ENCODE measurements at places on chromosomes 16 and 17.

DNA sequence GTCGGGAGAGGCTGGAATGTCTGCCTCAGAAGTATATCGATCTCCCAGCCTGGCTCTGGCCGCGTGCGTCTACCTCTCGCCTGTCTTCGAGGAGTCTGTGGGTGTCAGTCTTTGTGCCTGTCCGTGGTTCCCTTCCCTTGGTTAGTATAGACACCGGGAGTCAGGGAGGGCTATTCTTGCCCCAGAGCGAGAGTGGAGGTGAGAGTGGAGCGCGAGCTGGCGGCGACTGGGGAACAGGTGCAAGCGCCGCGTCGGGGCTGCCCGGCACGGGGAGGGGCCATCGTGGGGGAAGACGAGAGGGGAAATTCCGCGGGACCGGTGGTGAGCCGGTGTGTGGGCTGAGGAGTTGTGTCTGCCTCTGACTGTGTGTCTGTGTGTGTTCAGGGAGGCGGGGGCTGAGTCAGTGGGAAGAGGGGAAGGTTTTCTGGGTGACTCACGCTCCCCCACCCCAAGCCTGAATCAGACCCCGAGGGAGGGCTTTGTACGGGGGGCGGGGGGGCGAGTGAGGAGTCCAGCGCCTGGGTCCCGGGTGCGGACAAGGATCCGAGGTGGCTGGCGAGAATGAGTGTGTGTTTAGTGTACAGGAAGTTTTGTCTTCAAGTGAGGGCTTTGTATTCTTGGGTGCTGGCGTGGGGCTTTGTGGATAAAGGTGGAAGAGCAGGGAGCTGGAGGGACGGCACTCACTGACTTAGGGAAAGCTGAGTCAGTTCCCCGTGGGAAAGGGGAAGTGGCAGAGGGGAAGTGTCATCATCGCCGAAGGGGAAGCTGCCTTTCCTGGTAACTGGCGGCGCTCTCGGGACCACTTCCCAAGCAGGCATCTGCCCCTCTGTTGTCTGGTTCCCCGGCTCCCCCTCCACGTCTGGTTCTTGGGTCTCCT, 8.6 kb downstream of the KDM6B start:
- peak; percentile 99 for DNase-seq

DNA sequence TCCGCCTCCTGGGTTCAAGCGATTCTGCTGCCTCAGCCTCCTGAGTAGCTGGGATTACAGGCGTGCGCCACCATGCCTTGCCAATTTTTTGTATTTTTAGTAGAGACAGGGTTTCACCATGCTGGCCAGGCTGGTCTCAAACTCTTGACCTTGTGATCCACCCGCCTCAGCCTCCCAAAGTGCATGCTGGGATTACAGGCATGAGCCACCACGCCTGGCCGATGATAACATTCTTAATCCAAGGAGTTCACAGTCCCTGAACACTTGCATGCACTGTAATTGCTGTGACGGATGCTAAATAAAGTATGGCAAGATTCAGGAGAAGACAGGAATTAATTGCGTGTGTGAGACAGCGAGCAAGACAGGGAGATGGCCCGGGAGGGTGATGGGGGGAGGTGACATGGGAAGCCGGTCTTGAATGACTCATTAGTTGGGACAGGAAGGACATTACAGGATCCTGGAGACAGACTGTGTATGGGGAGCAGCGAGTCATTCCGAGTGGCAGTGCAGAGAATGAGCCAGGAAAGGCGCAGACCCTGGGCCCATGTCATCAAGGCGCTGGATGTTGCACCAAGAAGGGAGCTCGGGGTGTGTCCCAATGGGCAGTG, 6.7 kb downstream of the ABCA3 start:
- no peak for DNase-seq

DNA sequence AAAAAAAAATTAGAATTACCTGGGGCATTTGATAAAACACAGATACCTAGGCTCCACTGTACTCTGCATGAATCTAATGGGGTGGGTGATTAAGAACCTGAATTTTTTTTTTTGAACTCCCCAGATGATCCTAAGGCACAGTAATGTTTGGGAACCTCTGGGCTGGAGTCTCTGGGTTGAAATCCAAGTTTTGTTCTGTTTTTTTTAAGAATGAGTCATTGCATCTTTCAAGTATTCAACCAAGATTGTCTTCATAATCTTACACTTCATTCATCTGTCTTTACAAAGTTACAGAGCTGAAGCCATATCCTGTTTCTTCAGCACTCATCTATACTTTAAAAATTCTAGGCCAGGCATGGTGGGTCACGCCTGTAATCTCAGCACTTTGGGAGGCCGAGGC, 52.6 kb downstream of the PIGL start:
- no peak for DNase-seq

GRCh38 chr16:1073566-1074378, 1.2 kb downstream of the SSTR5 start:
- DNase-seq, result no peak

- DNase-seq, result no peak
These were observed 19.2 kb downstream of the ZC3H18 start for GRCh38 chr16:88589441-88589840.

DNA sequence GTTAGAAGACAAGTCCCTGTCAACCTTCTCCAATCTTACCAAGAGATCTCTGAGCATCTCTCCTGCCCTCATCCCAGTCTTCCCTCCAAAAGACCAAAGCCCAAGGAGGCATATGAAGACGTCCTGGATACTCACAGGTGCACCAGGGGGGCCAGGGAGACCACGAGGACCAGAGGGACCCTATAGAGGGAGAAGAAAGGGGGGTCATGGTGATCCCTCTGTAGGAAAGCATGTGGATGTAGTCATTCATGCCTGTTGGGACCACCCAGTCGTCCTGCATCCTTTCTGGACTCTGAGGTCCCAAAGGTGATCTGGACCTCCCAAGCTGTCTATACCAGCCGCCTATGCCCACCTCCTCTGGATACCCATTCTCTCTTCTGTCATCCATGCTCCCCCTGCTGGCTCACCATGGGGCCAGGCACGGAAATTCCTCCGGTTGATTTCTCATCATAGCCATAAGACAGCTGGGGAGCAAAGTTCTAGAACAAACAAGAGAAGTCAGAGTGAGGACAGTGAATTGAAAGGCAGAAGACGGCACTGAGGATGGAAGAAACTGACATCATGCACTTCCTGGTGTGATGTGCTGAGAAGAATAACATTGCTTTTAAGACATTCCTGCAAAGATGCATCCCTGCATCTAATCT, 3.3 kb downstream of the COL1A1 start:
- peak; percentile 45 for DNase-seq

- peak; percentile 84 for DNase-seq
These were observed 4.8 kb upstream of the ARL4D start for GRCh38 chr17:43393944-43394482.

DNA sequence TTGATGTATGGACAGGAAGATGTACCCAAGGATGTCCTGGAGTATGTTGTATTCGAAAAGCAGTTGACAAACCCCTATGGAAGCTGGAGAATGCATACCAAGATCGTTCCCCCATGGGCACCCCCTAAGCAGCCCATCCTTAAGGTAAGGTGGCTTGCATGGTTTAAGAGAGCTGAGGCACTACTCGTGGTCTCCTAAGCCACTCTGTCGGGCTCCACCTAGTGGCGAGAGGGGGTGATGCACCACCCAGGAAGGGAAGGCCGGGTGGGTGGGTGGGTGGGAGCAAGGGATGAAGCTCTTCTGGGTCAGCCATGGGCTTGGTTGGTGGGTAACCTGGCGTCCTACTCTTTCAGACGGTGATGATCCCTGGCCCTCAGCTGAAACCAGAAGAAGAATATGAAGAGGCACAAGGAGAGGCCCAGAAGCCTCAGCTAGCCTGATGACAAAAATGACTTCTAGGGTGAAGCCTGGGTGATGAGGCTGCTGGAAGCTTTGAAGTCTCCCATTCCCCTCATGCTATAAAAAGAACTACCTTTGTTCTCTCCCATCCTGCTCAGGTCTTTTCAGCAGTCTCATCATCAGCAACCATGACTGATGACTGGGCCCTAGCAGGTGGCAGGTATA, 21.5 kb downstream of the GPR179 start:
- peak; percentile 56 for DNase-seq

DNA sequence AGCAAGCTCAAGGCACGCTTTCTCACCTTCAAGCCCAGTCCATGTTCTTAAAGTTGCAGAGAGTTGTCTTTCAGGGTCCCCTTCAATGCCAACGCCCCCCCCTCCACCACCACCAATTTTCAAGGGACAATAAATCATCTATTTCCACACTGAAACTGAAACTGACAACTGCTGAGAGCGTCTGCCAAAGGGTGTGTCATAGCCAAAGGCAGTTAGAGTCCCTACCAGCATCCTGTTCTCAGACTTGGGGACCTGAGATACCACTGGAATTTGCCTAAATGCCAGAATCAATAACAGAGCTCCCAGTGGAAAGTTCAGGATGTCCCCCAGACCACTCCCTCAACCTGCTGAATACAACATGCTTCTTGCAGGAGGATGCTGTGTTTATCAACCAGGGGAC, 133.2 kb upstream of the SOX9 start:
- DNase-seq, result no peak

DNA sequence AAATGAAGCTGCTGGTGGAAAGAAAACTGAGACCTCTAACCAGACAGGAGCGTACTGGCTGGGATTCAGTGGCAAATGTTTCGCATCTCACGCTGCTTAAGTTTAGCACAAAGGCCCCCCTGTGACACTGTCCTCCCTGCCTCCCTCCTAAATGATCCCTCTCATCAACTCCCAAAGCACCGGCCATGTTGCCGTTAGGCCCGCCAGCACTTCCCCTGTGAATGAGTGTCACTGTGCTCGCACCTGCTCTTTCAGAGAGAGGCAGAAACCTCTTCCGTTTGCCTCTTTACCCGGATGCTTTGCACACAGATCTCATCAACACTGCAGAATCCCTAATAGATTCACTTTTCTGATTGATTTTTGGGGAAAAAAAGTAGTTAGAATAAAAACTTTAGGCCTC, 26.5 kb downstream of the MBTPS1 start:
- DNase-seq, result no peak

GRCh38 chr16:22358000-22358399, 16.4 kb downstream of the CDR2 start:
- DNase-seq, result no peak

- no peak for DNase-seq
These were observed 132.6 kb downstream of the SNX11 start for GRCh38 chr17:48240122-48240521.

- no peak for DNase-seq
These were observed 7.0 kb downstream of the CA4 start for GRCh38 chr17:60156746-60157145.

DNA sequence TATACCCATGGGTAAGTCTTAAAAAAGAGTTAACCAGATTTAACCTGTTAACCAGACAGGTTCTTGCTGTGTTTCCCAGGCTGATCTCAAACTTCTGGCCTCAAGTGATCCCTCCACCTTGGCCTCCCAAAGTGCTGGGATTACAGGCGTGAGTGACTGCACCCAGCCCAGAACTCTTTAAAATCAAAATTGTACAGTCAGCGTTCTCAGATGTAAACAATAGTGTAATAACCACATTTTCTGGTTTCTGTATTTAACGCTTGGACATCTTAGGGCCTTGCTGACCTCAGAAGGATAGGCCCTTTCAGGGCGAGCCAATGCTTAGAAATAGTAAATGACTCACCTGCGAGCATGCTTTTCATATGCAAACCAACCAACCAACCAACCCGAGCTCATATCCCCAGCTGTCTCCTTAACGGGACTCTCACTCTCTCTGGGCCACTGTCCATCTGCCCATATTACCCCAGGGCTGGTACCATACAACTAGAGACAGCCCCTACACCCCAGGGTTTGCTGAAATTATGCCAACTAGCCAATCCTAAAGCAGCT, 415.0 kb upstream of the XYLT1 start:
- DNase-seq, result no peak

DNA sequence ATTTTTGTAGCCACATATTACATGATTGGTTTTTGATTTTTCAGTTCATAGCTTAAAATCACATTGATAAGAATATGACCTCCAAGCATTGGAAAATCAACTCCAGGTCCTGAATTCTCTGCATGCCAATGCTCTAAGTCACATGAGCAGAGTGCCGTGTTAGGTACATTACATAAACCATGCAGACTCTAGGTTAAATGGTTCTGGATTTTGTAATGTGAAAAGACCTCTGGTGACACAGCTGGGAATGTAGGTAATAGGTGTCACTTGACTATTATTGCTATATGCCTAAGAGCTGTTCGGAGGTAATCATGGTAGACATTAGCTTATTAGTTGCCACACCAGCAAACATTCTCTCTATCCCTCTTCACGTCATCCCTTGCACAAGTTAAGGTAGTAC, 231.1 kb upstream of the SALL1 start:
- no peak for DNase-seq

- no peak for DNase-seq
These were observed 21.8 kb upstream of the RASD1 start for GRCh38 chr17:17518014-17518413.

GRCh38 chr16:6112700-6113099, 1015.1 kb upstream of the EEF2KMT start:
- DNase-seq, result no peak

DNA sequence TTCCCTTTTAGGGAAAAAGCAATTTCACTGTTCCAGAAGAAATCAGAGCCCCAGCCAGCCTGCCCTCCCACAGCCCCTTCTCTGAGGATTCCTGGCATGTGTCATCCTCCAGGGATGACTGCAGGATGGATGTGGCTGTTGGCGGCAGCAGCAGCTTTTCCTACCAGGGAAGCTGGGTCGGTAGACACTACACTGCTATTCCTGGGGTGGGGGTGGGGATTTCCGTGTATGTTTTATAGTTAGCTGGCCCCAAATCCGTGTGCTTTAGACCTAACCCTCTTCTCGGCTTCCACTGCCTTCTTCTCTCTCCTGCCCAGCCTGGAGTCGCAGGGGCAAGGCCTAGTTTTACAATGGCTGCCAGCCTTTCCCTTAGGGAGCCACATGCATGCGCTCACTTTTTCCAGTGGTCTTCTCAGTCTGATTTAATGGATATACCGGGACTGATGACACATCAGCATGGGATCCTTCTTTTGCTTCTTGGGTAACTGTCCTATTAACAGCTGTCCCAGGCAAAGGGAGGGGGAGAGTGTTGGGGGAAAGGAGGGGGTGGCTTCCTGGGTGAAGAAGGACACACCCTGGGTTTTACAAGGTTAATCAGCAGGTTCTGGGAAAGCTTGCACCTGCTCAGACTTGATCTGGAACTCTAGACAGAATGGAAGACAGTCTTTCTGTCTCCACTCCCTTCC, 2.7 kb upstream of the NFE2L1 start:
- DNase-seq, result no peak

DNA sequence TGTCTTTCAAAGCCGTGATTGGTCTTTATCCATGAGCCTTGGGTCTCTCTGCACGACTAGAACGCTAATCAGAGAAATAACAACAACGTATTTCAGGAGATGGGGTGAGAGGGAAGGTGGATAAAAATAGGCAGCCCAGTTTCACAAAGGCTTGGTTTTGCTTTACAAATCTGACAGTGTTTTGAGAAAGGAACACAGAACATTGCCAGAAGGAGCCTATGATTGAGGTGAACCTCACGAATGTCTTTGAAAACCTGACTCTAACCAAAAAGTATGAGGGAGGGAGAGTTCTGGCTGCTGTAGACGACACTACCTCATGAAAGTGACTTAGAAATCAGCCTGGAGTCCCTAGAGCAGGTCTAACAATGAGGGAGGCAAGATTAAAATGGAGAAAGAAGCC, 38.0 kb upstream of the NOL11 start:
- no peak for DNase-seq

Measured in stimulated activated CD4-positive, alpha-beta T cell treated with anti-CD3 and anti-CD28 coated beads, Interleukin-2, amount 100 ng/mL, for 4 hours (primary cell).